ENCODE measurements at places on chromosomes 1 and 21.

DNA sequence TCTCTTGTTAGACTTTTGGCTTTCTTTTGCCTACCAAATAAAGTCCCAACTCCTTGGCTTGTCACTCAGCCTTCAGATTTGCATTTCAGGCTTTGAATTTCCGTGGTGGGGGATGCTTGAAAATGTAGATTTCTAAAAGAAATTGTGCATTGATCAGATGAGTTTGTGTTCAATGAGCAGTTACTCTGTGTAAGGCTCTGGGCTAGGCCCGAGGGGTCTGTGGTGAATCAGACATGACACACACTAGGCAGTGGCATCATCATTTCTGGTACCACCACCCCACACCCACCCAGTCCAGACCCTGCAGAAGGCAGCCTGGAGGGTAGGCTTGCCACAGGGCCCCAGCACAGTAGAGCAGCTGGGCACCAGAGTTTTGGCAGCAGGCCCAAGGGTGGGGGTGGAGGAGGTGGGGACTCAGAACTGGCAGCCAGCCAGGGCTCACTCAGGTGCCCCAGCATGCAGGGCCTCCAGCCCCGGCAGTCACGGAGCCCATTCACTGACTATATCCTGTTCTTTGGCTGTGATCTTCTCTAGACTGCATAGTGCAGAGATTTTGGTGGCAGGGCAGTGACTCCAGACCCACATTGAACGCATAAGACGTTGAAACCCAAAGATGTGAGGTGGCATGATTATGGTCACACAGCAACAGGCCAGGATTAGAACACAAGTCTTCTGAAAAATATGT lies 97.2 kb upstream of the ARTN start:
- DNase-seq, result peak; percentile 30

DNA sequence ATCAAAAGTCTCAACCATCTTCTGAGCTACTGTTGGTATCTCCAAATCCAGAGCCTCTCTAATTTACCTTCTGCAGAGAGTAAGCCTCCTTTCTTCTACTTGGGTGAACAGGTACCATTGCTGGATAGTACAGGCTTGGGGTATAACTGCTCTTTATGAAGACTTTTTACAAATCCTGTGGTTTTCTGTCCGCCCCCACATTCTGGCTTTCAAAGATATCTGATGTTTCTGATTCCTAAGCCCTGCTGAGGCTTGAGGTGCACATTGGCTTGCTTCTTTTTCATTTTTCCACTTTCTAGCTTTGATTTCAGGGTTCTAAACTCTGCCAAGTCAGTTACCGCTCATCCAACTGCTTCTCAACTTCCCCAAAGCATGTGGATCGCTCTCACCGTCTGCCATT lies 37.1 kb downstream of the TENT5C start:
- no peak for DNase-seq

DNA sequence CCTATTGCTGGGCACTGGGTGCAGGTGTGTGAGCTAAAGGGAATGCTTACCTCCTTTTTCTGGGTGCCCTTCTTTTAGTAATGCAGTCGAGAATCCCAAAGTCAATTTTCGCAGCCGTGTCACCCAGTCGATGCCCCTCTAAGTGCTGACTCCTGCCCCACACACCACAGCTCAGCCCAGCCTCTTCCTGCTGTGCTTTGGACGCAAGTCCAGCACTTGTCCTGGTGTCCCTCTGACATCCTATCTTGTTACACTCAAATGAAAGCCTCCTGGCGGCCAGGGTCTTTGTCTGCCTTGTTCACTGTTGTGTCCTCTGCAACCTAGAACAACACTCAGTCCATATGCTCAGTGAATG lies 58.5 kb upstream of the RUNX3 start:
- DNase-seq, result no peak

DNA sequence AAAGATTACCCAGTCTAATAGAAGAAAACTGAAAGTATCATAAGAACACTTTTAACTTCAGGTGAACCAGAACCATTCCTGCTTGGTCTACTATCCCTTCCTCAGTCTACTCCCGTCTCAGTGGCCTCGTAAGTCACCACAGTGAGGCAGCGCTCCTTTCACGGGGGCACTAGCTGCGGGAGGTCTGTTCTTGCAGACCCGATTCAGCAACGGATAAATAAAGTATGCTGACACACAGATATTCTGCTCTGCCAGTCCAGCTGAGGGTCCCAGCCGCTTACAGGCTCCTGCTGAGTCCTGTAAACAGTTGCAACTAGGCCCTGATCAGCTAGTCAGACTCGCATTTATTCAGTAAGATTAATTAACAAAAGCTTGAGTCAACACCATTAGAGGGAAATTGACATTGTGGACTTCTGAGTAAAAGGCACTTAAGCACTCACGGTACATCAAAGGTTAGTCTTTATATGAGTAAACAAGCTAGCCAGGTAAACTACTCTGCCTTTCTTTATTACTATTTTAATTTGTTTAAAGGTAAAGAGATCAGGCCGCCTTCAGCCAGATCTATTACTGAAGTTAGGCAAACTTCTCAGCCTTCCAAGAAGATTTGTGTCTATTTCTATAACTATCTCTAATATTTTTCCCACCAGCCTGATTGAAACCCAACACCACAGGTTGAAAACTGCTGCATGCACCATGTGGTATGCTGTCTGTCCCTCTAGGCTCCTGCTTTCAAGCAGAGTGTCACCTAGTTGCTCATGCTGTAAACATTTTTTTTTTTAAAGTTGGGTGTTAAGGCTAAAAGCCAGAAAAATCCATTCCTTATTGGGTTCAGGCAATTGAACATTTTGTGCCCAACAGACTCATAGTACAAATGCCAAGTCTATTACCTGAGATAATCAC lies 87.7 kb downstream of the INTS7 start:
- DNase-seq, result no peak

DNA sequence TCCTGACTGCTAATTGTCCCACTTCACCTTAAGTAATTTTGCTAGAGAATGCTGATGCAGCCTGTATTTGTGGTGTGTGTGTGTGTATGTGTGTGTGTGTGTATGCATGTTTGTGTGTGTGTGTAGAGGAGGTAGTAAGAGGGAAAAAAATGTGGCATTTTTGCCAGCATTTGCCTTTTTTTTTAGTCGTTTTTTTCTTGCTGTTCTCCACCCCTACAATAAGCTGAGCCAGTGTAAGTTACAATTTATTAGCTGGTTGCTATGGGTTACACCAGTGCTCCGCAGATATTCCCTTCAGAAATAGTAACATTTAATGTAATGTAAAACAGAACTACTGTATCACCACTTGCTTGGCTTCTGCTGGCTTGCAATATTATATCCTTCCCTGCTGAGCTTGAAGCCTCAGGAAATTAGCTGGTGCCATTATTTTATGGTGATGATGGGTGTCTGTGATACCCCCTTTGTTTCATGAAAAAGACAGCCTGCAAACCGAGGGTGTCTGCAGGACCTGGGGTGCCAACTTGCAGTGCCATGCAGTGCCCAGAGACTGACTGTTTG lies 23.4 kb upstream of the IGSF3 start:
- DNase-seq, result no peak

- peak; percentile 37 for DNase-seq
Measured at GRCh38 chr1:154669464-154670282, 61.7 kb upstream of the ADAR start.

DNA sequence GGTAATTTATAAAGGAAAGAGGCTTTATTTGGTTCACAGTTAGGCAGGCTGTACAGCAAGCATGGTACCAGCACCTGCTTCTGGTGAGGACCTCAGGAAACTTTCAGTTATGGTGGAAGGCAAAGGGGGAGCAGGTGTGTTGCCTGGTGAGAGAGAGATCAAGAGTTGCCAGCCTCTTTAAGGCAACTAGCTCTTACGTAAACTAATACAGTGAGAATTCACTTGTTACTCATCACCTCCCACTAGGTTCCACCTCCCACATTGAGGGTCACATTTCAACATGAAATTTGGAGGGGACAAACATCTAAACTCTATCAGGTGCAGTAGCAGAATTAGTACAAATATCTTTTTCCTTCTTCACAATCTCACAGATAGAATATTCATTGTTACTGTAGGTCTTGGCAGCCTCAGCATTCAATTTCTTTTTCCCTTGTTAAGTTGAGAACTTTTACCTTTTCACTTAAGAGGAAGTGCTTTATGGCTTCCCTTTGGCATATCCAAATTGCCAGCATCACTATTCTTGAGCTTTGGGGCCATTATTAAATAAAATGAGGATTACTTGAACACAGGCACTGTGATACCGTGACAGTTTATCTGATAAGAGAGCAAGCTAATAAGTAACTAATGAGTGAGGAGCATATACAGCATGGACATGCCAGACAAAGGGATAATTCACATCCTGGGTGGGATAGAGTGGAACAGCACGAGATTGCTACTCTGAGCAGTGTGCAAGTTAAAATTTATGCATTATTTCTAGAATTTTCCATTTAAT lies 48.4 kb downstream of the MAGI3 start:
- DNase-seq, result no peak

DNA sequence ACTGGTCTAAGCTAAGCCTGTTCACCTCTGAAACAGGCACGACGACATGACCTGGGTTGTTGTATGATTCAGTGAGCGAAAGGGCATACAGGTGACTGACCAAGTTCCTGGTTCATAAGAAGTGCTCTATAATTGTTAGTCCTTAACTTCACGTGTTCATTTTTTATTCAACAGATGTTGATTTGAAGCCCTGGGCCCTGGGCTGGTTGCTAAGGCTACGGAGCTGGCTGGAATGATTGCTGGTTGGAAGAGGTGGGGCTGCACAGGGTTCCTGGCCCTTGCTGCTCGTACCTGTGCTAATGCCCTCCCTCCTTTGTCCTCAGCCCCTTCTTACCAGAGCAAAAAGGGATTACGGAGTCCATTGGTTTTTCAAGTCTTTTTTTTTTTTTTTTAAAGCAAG lies 111.3 kb upstream of the CSF3R start:
- DNase-seq, result no peak

GRCh38 chr1:200866521-200866920 lies 6.3 kb upstream of the GPR25 start:
- DNase-seq, result no peak

Measured in activated T-helper 1 cell treated with anti-CD3 and anti-CD28 coated beads, Interleukin-2, amount 50 U/mL, for 16 hours (primary cell).